ENCODE measurements at places on chromosomes 4 and X.

DNA sequence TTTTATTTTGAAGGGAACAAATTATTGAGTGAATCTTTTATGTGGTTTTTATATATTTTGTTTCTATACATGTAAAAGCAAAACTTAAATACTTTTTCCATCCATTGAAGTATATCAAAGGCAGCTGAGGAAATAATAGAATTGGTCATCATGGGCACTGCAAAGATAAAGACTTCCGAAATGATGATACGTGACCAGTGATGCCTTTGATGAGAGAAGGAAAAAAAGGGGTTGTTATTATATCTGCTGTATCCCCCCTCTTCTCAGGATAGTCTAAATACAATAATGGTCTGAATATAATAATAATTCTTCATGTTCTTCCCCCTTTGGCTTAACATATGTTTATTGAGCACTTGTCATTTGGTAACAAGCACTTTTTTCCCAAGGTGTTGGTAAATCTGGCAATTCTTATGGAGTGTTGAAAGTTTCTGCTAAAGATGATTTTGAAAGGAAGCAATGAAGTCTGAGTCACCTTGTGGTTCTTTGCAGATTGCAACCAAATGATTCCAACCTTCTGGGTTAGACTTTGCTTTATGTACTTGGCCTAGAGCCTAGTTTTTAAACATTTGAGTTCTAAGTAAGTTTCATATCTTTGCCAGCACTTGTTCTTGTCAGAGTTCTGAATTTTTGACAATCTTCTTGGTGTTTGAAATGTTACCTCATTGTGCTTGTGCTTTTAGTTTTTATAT lies 60.8 kb downstream of the USP9X start:
- DNase-seq, result no peak

DNA sequence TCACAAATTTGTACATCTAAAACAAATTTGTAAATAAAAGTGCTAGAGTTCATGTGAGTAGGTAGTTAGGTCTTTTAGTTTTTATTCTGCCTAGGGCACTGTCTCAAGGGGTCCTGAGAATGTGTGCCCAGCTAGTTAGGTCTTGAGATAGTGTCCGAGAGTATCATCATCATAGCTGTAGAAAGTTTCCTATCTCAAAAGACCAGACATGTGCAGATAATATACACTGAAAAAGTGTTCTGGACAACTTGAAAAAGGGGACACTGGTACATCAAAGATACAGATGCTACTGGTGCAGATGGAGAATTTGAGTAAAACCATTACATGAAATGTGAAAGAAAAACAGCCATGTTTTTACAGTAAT lies 1.8 kb upstream of the ZCCHC4 start:
- DNase-seq, result peak; percentile 43

- peak; percentile 14 for DNase-seq
Observed at GRCh38 chr4:72319601-72320021, 249.4 kb downstream of the ADAMTS3 start.

- no peak for DNase-seq
Observed at GRCh38 chr4:24266951-24267722, 317.2 kb downstream of the DHX15 start.

DNA sequence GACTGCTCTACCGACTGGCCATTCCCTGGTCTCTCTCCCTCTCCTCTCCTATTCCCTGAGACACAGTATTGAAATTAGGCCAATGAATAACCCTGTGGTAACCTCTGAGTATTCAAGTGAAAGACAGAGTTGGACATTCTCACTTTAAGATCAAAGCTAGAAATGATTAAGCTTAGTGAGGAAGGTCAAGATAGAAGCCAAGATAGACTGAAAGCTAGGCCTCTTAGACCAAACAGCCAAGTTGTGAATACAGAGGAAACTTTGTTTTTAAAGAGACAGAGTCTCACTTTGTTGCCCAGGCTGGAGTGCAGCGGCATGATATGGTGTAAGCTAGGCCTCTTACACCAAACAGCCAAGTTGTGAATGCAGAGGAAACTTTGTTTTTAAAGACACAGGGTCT lies 64.6 kb downstream of the KDM6A start:
- DNase-seq, result no peak

GRCh38 chr4:16513876-16514275 lies 287.6 kb upstream of the TAPT1 start:
- DNase-seq, result no peak

DNA sequence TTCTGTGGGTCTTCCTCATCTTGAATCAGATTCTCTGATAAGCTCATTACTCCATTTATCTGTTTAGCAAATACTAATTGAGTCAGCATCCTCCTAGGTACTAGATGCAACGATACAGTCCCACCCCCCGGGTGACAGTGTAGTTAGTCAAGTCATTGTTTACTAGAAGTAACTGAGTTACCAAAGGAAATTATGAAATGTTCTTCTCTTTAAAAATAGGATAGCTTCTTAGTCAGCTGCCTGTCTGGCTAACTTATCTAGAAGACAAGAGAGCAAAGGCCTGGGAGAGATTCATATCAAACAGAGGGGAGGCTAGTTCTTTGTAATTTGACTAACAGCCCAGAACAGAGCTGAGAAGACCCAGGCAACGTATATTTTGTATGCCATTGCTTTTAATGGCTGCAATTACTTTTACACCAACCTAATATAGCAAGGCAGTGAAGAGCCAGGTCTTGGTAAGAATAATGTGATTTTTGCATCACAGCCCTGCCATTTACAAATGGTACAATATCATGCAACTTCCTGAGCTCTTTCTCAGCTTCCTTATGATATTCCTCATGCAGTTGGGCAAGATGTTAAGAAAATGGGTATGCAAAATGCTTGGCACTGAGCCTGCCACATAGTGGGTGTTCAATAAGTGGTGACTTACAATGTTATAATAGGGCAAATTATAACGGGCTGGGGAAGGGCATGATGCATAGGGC lies 149.9 kb downstream of the CHIC2 start:
- DNase-seq, result no peak

DNA sequence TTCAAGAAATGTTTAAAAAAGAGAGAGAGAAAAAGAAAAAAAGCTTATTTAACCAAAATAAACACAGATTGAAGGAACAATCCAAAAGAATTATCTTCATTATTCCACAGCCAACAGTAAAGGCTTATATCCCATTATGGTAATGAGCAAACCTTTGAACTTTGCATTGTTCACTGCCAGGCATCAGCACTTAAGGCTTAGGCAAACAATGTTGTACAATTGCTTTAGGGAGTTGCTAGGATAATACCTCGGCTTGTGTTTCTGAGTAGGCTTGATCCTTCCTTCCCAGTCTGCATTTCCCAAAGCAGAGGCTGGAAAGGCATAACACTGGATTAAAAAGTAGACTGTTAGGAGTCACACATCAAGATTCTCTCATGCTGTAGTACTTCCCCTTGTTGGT lies 352.7 kb upstream of the IGFBP7 start:
- DNase-seq, result no peak

- DNase-seq, result no peak
Observed at GRCh38 chrX:47586043-47586787, 4.0 kb downstream of the TIMP1 start.

GRCh38 chrX:154967603-154968002 lies 54.9 kb downstream of the F8 start:
- no peak for DNase-seq

GRCh38 chrX:78593701-78594100 lies 65.4 kb downstream of the RTL3 start:
- no peak for DNase-seq

DNA sequence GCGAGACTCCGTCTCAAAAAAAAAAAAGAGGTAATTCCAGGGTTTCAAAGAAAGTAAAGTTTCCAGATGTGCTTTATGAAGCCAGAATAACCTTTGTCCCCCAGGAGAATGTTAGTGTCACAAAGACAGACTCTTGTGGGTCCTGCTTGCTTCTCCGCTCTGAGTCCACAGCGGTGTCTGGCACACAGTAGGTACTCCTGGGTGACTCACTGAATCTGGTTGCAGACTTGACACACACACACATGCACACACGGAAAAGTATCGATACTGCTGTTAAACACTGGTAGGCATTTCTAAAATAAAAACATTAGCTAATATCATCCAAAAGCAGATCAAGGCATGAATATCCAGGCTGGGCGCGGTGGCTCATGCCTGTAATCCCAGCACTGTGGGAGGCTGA lies 22.9 kb downstream of the TMEM187 start:
- DNase-seq, result no peak

GRCh38 chr4:113759696-113760093 lies 1.8 kb downstream of the CAMK2D start:
- DNase-seq, result peak; percentile 17

- DNase-seq, result no peak
Observed at GRCh38 chr4:5423670-5424069, 284.7 kb downstream of the EVC2 start.

DNA sequence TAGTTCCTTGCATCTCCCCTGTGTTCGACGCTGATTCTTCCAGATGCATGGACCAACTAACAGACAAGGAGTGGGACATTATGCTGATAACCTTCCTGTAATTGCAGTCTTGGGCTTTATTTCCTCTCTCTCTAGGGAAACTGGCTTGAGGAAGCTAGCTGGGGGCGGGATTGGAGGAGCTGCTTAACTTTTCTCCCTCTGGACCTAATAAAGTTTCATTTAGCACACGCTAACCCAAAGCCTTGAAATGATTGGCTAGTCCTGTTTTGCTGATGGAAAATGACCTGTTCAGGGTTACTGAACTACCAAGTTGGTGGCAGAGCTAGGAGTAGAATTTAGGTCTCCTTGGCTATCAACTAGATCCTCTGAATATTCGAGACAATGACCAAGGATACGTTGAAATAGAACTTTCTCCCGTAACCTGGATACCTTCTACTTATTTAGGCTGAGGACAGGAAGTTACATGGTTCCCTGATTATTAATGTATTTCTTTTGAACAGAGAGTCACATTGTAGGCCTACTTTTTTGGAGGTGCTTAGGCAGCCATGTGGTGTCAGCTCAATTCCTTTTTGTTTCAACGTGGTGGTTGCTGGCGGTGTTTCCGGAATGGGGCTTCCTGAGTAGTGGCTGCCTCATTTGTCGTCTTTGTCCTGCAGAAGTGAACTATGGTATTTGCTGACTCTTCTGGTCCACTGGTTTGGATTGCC lies 2.0 kb downstream of the PGK1 start:
- peak; percentile 26 for DNase-seq

- no peak for DNase-seq
Observed at GRCh38 chr4:78032446-78032845, 24.7 kb upstream of the FRAS1 start.

GRCh38 chr4:122816476-122816875 lies 10.2 kb upstream of the FGF2 start:
- no peak for DNase-seq

GRCh38 chrX:106588801-106589200 lies 23.0 kb upstream of the RADX start:
- DNase-seq, result peak; percentile 20

- no peak for DNase-seq
Observed at GRCh38 chr4:102076622-102077021, 268.7 kb downstream of the SLC39A8 start.

GRCh38 chr4:66045913-66046312 lies 375.6 kb upstream of the EPHA5 start:
- no peak for DNase-seq

DNA sequence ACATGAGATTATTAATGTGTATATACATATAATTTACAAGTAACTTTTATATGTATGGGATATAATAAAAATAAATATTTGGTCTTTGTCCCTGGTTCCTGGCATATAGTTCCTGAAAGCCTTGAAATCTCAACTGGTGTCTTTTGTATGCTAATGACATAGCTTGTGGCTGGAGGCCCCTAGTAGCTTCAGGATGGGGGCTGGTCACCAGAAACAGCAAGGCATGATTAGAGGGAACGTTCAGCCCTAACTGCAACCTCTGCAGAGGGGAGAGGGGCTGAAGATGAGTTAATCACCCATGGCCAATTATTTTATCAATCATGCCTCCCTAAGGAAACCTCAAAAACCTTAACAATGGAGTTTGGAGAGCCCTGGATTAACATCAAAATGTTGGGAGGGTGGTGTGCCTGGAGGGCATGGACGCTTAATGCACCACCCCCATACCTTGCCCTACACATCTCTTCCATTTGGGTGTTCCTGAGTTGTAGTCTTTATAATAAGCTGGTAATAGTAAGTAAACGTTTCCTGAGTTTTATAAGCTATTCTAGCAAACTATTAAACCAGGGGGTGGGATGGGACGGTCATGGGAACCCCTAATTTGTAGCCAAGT lies 21.3 kb downstream of the PIN4 start:
- no peak for DNase-seq

DNA sequence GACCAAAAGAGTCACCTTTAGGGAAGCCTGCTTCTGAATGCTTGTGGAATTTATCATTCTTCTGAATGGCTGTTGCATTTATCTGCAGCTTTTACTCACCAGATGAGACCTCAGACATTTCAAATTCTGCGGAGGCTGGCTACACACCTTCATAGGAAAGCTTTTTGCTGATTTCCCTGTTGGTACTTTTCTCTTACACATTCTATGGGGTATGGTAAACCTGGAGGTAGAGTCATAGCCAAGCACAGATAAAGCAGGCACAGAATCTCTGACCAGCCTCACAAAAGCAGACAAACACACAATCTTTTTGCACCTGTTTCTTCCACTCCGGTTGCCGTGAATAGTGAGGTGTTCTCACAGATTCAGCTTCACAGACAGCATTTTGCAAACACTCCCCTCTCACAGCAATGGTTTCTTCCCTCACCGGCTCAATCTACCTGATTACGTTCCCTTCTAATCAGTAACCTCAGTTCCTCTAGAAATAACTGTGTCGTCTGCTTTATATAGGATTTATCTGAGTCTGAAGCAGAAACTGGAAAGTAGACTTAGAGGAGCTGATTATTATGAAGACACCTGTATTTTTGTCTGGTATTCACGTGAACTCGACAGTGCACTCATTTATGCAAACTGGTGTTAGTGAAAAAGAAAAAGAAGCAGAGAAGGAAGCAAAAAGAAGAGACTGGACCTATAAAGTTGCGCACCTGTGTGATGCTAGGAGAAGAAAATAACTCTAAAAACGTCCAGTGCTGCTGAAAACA lies 83.1 kb downstream of the DMD start:
- no peak for DNase-seq

- no peak for DNase-seq
Observed at GRCh38 chr4:673349-674091, 556 bp downstream of the ATP5ME start.

DNA sequence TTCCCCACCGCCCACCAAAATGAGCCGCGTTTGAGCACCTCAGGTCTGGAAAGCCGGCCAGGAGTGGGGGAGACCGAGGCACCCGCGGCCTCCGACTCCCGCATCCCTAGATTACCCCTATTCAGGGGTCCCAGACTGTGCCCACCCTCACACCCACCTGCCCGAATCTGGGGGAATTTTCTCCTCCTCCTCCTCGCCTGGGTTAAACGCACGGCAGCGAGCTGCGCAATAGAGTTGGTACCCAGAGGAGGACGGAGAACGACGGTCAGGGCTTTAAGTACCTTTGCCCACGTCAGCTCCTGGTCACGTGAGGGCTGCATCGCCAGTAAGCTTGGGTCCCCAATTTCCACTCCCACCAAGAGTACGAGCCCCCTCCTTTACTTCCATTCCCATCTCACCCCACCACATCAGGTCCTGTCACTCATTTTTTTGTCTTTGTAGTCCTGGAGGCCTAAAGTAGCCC lies at the start of gene ARMCX2:
Gene ARMCX2 (minus strand): TSS at position 250 of the 463 bp plus-strand sequence. CDS start 2,262 bp downstream, outside the sequence.
- peak; percentile 63 for DNase-seq

Data from GM12865 (cell line).